ENCODE measurements at places on chromosomes 1 and 21. TPM values are rescaled to one million over a fixed set of nuclear protein-coding genes. Genes with fewer than 3 reads are reported as not detected.

FBXO2 gene
- total RNA-seq: 6.0 TPM

SLC26A9 gene
- total RNA-seq: not detected

DSTYK gene
- 10.4 TPM for total RNA-seq

AMY1C gene
- not detected for total RNA-seq

SHISAL2A gene
- total RNA-seq: 8.6 TPM

RHBDL2 gene
- total RNA-seq: not detected

Measured in activated CD8-positive, alpha-beta T cell treated with anti-CD3 and anti-CD28 coated beads, Interleukin-2, amount 10 ng/mL, durations not matched to agents 7 days and 5 days (primary cell).